NCI-H1105 (cell line): ENCODE measurements at places on chromosomes 12 and 14.

DNA sequence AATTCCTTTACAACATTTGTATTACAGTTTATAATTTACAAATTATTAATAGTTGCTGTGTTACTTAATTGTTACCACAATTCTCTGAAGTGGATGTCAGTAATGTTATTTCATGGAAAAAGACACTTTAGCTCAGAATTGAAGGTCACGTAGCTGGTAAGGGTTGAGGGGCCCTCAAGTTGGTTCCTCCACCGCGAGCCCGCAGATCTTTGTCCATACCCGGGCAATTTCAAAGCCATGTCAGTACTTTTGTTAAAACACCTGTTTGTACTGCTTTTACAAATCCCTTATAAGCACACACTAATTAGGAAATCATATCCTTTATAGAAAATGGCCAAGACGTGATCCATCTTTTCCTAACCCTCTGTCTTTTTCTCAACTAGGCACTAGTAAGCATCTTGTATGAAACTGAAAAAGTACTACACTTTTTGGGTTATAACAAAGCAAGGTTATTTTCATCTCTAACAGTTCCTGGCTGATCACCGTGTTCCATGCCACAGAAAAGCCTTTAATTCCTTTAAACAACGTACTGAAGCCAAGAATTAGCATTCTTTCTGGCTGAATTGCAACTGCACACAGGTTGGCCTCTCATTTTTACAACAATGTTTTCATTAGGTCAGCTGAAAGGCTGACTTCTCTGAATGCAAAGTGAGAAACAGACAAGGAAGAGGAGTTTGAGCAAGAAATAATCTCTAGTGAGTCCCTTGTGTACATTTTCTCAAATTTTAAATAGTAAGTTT lies 76.1 kb downstream of the CNTN1 start:
- no peak for DNase-seq

GRCh38 chr14:62847168-62847567 lies 198.1 kb downstream of the KCNH5 start:
- DNase-seq, result no peak

- no peak for DNase-seq
These were observed 223.3 kb downstream of the CCDC91 start for GRCh38 chr12:28413460-28414109.

- DNase-seq, result no peak
These were observed 53.1 kb downstream of the PDE3A start for GRCh38 chr12:20421421-20421820.

DNA sequence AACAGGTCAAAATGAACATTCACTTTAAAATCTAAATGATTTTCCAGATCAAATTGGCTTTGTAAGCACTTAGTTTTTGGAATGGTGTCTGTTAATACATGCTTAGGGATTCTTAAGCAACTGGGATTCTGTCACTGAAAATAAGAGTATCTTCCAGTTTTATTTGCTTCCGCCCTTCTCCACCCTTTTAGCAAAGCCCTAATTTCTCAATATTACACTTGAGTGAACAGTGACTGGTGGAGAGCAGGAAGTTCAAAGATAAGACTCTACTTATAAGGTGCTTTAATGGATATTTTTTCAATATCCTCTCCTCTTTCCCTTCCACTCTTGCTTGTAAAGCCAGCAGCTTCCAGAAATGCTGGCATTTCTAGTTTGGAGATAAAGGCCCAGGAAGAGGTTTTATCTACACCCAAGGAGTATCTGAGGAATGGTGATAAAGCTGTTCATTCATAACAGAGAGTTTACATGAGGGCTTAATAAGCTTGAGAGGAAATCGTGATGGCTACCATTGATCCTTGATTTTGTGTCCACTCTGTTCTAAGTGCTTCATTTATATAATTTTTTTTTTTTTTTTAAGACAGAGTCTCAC lies 265.9 kb upstream of the PRICKLE1 start:
- no peak for DNase-seq

DNA sequence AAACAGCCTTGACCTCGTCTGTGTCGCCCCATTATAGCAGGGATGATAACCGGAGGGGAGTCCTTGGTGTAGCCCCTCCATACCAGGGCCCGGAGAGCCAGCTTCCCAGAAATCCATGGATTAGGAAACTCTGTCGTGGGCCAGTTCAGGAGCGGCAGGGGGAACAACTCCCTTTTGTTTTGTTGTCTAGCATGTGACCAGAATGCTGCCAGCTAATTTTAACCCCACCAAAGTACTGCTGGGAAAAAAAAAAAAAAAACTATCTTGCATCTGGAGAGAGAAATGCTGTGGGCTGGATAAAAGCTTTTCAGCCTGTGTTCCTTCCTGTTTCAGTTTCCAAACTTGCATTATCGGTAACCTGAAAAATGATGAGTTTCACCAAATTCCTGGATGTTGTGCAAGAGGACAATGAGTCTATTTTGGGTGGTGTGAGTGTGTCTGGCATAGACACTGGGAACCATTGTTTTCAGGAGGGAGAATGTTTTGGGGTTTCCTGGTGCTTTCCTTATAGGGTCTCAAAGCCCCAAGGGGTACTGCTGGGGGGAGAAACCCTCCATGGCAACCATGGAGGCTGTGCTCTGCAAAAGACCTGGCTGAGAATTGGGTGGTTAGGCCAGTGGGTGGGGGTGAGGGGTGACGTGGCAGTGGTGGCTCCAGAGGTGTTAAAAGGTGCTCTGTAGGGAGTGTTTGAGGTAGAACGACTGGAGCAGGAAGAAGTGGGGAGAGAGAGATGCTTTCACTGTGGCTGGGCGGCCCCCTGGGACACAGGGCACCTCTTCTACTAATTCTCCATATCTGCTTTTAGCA lies 14.9 kb upstream of the IRF2BPL start:
- no peak for DNase-seq

DNA sequence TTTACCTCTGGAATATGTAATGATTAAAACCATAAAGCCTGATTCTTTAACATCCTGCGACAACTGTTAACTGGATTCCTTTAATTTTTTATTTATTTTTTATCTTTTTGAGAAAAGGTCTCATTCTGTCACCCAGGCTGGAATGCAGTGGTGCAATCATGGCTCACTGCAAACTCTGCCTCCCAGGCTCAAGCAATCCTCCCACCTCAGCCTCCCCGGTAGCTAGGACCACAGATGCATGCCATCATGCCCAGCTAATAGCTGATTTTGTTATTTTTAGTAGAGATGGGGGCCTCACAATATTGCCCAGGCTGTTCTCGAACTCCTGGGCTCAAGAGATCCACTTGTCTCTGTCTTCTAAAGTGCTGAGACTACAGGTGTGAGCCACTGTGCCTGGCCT lies 3.7 kb downstream of the MYBPC1 start:
- no peak for DNase-seq

DNA sequence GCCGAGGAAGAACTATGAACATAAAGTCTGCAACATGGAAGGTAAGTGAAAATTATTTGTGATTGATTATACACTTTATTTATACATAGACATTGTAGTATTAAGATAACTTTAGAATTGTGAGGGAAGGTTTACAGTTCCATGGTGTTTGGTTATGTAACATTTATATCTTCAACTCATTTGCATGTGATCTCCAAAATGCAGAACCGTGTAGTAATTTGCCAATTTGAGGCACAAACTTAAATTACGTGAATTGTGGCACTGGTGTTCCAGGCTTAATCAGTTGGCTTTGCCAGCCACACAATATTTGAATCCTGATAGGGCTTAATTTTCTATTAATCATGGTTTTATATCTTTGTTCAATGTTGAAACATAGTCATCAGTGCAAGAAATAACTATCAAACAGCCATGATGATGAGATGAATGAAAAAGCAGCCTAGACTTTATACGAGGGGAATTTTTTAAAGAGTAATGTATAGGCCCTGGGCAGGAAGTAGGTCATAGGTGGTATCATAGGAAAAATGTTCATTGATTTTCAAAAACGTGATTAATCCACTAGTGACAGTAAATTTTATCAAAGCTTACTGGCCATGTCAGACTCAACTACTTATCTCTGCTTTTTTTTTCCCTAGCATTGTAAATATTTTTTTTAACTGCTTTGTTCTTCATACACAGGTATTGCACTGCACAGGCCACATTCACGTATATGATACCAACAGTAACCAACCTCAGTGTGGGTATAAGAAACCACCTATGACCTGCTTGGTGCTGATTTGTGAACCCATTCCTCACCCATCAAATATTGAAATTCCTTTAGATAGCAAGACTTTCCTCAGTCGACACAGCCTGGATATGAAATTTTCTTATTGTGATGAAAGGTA lies 31.7 kb downstream of the HIF1A start:
- no peak for DNase-seq

- no peak for DNase-seq
These were observed 975 bp downstream of the OGFOD2 start for GRCh38 chr12:122975790-122976647.

DNA sequence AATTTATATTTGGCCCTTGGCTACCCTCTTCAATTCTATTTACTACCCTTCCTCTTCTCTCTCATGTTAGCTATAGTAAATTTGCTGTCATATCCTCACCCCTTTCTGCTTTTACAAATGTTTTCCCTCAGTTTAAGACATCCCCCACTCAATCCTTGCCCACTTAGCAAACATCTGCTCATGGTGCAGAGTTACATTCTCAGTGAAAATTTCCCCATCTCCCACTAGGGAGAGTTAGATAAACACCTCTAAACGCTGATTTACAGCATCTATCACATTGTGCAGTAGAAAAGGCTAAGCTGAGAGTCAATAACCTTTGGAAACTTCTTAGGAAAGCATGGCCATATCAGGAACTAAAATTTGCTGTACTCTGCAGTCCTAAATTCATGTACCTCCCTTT lies 69.0 kb downstream of the DENND5B start:
- no peak for DNase-seq

GRCh38 chr12:48029491-48030172 lies 25.4 kb upstream of the COL2A1 start:
- DNase-seq, result no peak

DNA sequence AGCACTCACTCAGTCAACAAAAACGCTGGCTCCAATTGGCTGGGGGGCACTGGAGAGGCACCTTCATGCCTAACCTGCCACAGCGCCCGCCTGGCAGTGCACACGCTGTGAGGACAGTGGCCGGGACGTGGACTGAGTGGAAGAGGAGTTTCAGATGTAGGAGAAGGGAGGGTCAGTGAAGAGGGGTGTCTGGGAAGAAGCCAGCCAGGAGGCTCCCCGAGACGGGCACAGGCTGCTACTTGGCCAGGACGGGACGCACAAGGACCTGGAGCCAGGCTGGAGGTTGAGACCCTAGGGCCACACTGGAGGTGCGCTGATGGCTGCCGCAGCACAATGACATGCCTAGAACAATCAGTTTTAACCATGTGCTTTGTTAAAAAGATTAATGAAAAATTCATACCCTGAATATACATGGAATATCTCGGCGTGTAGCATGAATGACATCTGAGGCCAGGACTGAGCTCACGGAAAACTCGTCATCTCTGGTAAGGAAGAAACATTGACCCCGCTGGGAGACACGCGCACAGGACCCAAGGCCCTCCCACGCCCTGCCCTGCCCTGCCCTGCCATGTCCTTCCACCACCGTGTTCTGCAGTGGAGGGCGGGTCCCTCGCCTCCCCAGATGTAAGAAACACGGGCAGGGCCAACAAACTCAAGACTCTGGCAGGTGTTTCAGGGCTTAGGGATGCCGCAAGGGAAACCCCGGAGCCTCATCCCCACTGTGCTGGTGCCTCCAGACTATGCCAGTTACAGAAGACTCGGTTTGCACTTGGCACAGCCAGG lies 25.0 kb downstream of the AMN start:
- DNase-seq, result no peak

DNA sequence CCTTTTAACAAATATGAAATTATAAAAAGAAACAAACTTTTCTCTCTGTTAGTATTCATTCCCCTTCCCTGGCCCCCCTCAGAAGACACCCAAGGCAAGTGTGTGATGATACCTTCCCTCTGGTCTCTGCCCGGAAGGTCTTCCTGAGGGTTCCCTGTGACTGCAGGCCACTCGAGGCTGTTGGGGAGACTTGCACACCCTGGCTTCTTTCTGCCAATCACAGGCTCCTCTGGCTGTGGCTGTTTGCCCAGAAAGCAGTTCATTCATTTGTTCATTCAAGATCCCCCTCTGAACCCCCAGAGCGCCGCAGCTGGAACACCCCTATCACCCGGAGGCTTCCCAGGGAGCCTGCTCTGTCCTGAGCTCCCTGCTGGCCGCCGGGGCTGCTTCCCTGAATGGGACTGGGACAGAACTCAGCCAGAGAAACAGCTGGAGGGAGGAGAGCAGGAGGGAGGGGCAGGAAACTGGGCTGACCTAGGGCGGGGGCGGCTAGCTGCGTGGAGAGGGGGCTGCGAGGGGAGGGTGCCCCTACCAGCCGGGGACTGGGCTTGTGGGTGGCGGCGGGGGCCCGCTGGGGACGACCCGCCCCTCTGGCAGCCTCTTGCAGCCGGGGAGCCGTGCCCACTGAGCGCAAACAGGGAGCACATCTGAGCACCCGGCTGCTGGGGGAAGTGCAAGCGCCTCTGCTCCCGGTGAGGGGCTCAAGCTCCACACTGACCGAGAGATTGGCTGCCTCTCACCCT lies at the start of gene CMKLR1:
Gene CMKLR1, minus strand, starts transcription at position 397 of the 743 bp plus-strand sequence. CDS start 45,720 bp downstream, outside the sequence.
- DNase-seq, result no peak

DNA sequence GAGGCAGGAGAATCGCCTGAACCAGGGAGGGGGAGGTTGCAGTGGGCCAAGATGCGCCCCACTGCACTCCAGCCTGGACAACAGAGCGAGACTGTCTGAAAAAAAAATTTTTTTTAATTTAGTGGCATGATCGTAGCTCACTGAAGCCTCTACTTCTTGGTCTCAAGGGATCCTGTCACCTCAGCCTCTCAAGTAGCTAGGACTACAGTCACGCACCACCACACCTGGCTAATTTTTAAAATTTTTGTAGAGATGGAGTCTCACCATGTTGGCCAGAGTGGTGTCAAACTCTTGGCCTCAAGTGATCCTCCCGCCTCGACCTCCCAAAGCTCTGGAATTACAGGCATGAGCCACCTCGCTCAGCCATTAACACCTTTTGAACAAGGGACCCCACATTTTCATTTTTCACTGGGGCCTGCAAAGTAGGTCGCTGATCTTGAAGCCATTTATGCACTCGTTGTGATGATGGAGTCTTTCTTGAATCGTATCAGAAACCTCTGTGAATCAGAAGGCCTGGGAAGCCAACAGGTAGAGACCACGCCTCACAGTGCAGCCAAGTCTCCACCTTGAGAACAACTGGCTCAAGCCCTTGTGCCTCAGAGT lies 5.9 kb downstream of the HCAR1 start:
- DNase-seq, result no peak

DNA sequence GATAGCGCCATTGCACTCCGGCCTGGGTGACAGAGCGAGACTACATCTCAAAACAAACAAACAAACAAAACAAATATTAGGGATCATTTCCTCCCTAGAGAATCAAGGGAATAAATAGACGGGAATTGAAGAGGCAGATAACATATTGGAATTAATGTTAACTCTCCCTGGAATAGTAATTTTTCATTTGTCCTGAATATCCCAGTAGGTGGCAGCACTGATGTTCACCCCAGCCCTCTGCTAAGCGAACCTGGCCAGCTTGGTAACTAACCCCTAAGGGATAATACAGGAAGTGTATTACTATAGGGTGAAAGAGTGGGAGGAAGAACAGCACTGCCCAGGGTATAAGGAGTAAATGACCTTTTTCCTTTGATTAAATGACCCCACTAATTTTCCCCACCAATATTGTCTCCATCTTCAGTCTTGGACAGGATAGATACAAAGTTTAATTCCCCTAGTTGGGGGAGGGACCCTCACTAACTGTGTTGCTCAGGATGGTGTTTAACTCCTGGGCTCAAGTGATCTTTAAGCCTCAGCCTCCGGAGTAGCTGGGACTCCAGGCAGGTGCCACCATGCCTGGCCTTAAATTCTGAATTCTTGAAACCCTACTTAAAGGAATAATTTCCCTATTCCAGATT lies 40.5 kb downstream of the SLC2A14 start:
- no peak for DNase-seq
